Activated T-helper 1 cell treated with anti-CD3 and anti-CD28 coated beads, Interleukin-2, amount 50 U/mL, for 16 hours (primary cell): ENCODE measurements at places on chromosomes 7 and 10.

GRCh38 chr7:26070290-26070689 lies 81.7 kb upstream of the NFE2L3 start:
- DNase-seq, result no peak

DNA sequence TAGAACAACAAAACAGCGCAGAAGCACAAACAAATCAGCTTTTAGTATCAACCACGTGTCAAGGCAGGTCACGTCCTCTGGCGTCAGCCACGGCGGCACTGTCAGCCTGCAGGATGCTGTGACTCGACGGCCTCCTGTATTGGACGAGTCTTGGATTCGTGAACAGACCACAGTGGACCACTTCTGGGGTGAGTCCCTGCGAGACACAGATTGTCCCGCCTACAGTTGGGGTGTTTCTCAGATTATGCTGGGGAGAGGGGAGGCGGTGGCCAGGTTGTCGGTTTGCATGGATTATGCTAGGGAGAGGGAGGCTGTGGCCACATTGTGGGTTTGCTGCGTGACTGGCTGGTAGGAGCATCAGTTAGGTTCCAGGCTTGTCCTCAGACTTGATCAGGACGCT lies 9.7 kb downstream of the SUN1 start:
- no peak for DNase-seq

DNA sequence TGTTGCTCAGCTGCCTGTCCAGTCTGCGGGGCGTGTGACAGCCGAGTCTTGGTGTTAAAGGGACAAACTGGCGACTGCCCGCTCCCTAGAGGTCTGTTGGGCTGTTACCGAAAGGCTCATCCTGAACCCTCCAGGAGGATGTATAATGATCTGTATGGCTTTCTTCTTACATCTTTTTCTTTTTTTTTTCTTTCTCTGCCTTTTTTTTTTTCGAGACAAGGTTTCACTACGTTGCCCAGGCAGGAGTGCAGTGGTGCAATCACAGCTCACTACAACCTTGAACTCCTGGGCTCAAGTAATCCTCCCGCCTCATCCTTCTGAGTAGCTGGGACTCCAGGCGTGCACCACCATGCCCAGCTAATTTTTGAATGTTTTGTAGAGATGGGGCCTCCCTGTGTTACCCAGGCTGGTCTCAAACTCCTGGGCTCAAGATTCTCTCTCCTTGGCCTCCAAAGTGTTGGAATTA lies 857 bp downstream of the INTS15 start:
- no peak for DNase-seq

DNA sequence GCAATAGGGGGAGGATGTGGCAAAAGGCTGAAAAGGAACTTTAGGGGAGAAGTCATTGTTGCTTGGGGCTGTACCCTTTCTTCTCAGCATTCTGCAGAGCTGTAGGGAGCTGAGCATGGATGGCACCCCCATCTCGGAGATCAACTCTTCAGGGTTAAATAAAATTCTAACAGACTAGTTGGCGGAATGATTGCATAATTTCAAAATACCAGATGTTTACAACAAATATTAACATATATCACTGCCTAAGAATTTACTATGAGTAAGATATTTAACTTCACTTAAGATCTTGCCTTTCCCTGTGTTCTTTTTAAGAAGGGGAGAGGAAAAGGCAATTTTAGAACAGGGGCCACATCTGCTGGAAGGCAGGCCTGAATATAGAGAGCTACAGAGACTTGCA lies 509 bp upstream of the OR2F1 start:
- no peak for DNase-seq

DNA sequence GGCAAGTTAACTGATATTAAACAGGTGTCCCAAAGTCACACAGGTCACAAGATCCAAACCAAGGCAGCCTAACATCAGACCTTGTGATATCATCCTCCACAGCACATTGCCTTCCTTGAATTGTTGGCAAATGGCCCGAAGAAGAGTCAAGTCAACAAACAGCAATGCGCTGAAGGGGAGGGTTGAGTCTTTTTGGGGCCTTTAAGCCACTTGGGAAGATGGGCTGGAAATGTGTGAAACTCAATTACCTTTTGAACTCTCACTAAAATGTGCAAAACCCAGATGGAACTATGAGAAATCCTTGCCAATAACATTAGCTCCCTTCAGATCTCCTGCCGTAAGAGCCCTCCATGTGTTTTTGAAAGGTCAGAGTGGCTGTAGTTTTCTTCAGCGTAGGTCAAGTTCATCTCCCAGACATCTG lies 47.9 kb upstream of the STK17A start:
- no peak for DNase-seq

GRCh38 chr10:52226197-52226847 lies 87.8 kb upstream of the DKK1 start:
- no peak for DNase-seq

DNA sequence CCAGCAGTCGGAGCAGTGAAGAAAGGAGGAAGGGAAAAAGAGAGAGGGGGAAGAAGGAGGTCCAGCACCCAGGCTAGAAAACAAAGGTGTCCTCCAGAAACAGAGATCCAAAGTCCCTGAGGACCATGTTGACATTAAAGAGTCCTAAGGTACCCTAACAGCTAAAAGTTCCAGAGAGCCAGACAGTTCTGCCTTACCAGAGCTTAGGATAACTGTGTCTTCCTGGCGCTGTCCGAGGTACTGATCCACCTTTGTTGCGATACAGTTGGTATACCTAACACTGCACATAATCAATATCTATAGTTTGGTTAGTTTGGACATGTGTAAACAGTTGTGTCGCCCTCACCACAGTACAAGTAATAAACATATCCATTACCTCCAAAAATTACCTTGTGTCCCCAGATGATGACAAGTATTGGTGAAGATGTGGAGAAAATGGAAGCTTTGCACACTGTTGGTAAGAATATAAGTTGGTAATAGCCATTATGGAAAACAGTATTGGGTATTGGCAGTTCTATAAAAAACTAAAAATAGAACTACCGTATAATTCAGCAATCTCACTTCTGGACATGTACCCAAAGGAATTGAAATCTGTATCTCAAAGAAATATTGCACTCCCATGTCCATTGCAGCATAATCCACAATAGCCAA lies 59.8 kb downstream of the GRID1 start:
- DNase-seq, result no peak

DNA sequence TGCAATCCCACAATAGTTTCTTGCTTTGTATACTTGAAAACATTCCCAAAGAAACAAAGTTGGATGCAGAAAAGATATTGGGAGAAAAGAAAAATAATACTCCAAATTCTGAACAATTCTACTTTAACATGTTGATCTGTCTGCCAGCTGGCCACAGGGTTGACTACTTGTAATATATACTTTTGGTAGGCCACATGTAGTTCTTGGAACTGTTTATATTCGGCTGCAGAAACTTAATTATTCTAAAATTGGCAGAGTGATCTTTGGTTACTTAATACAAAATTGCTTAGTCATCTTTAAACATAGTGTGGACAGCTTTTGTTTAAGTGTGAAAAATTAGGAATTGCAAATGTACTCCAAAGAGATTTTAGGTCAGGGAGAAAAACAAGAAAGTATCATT lies 76.0 kb downstream of the CALD1 start:
- no peak for DNase-seq

DNA sequence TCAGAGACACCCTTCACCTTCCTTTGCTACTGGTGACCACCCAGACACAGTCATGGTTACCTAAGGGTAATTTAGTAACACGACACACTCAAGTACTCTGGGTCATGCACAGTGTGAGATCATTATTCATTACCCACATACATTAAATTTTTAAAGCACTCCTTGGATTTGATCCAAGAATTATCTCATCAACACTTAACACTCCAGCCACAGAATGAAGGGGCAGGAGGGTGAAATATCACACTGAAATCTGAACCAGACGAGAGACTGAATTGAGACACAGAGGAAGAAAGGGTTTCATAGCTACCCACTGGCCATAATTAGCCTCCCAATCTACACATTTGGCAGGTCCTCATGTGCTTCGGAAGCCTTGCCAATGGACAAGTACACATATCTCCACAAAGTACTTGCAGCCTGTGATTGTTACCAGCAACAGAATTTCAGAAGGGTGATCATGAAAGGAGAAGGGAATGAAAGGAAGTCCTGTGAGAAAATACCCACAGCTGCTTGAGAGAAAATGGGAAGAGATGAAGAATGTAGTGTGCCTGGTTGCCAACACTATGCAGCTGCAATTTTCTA lies 189.3 kb downstream of the POLR1F start:
- DNase-seq, result no peak

GRCh38 chr7:71612911-71613310 lies 481.0 kb downstream of the GALNT17 start:
- DNase-seq, result no peak

DNA sequence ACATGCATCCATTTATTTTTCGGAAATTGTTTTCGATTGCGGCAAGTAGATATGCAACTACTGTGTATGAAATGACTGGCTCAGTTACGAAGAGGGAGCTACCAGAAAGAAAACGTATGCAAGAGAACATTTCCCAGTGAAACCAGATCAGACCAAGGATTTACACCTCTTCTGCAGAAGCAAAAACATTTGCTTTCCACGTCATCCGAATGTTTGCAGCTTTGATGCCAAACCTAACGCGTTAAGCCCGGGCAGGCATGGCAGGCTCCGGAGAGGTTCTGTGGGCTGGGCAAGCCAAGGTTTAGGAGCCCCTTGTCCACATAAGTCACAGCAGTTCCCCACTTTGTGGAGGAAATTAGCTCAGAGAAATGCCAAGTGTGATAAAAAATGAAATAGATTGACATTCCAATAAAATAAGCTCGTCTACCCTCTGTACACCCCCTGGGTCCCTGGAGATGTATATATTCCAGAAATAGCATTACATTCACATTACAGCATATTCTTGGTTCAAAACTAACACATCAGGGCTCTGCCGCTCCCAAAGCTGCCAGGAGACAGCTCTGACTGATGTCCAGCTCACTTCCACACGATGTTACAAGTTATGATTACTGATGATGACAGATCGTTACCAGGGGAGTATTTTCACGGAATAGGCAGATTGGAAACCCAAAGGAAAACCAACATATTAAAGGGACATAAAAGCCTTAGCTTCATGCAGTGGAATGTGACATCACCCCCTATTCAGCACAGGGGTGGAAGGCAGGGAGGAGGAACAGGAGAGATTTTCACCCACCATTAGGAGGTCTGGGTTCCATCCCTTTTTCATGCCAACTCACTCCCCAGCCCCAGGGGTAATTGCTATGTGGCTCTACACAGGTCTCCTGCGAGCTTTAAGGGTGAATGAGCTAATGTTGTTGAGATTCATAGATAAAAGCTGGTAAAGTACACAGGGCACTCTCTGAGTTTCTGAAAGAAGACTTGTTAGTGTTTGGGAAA lies 81.5 kb downstream of the LYZL1 start:
- DNase-seq, result no peak

DNA sequence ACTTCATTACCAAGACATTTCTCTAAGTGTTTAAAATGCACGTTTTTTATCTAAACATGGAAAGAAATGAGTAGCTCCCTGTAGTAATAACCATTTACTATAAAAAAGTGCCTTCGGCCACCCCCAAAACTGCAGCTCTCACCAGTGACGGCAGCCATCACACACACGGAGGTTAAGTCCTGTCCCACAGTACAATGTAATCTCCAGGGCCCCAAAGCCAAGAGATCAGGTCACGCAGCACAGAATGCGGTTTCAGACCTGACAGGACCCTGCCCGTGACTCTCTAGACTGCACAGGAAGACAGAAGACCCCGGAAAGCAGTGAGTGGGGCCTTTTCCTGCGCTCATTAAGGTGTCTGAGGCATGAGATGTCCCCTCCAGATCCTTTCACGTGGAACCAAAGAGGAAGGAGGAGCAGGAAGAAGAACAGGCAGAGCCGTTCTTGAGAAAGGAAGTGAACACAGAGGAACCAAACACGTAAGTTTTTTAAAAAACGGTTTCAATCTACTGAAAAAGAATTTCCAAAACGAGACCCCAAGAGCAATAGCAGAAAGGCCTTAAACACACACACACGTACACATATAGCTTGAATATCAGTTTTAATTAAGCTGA lies 125.7 kb downstream of the ZMYND11 start:
- no peak for DNase-seq

DNA sequence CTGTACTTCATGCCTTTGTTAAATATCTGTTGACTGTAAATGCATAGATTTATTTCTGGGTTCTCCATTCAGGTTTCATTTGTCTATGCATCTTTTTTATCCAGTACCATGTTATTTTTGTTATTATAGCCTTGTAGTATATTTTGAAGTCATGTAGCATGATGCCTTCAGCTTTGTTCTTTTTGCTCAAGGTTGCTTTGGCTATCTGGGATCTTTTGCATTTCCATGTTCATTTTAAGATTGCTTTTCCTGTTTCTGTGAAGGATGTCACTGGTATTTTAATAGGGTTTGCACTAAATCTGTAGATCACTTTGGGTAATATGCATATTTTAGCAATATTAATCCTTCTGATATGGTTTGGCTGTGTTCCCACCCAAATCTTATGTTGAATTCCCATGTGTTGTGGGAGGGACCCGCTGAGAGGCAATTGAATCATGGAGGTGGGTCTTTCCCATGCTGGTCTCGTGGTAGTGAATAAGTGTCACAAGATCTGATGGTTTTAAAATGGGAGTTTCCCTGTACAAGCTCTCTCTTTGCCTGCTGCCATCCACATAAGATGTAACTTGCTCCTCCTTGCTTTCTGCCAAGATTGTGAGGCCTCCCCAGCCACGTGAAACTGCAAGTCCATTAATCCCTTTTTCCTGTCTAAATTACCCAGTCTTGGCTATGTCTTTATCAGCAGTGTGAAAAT lies 302.8 kb upstream of the SEMA3C start:
- no peak for DNase-seq

- DNase-seq, result no peak
These were observed 58.6 kb downstream of the ZMIZ1 start for GRCh38 chr10:79127151-79127961.

DNA sequence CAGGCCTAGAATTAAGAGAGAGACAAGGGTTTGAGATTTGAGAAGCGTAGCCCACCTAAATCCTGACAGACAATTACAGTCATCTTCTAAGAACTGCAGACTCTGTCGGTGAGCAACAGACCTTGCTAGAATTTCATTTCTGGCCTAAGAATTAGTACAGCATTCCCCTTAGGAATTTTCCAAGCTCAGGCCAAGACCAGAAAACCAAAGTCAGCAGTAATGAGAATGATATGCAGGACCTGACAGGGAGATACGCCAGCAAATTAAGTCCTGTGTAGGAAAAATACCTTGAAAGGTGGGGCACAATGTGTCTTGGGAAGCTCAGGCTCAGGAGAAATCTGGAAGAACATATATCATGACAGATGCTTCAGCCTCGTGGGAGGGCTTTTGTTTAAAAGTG lies 52.7 kb upstream of the HERPUD2 start:
- DNase-seq, result no peak

DNA sequence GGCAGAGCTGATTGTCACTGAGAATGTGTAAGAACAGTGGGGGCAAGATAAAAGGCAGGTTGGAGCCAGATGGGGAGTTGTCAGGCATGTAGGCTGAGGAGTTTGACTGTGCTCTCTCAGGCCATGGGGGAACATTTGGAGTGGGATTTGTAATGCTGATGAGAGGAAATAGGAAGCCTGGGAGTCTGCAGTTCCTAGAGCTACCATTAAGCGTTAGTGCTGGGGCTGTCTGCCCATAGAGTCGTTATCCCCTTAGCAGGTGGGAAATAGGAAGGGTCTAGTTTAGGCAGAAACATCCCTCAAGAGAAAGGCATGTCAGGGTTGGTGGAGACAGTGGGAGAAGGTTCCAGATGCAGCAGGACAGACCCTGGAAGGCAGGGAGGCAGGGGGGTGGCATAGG lies 75.5 kb downstream of the RPS24 start:
- DNase-seq, result no peak

- no peak for DNase-seq
These were observed 100.9 kb upstream of the TAS2R16 start for GRCh38 chr7:123096434-123096833.
